ENCODE measurements at places on chromosomes 13 and 19. TPM values are rescaled to one million over a fixed set of nuclear protein-coding genes. Genes with fewer than 3 reads are reported as not detected.

Gene PSG4
- not detected for total RNA-seq

Gene DZIP1
- total RNA-seq = 26.0 TPM

Gene OR7A5
- not detected for total RNA-seq

Gene KMT5C
- total RNA-seq = 25.2 TPM

Gene NCR1
- not detected for total RNA-seq

Gene HDGFL2
- 22.7 TPM for total RNA-seq

Gene OCEL1
- 13.3 TPM for total RNA-seq

Gene ACER1
- not detected for total RNA-seq

DNA sequence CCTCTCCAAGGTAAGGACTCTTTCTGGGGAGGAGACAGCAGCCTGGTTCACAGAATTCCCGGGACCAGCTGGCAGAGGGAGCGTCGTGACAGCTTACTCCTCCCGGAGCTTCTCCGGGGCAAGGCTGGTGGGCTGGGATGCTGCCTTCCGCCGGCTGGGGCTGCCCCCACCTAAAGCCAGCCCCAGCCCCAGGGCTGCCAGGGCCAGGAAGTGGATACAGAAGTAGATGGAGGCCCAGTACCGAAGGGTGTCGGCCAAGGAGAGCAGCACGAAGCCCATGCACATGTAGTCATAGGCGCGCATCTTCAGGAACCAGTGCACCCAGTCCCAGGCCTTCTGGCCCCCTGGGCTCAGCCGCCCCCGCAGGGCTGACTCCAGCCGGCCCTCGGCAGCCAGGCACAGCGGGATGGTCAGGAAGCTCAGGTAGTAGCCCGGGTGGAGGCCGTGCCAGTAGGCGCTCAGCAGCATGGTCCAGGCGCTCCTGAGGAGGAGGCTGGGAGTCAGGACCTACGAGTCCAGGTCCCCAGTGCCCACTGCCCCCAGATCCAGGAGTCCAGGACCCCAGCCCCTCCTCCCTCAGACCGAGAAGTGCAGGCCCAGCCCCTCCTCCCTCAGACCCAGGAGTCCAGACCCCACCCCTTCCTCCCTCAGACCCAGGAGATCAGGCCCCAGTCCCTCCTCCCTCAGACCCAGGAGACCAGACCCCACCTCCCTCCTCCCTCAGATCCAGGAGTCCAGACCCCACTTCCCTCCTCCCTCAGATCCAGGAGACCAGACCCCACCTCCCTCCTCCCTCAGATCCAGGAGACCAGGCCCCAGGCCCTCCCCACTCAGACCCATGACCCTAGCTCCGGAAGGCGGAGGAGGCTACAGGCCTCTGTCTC lies 1.2 kb upstream of the TMC4 start:
- DNase-seq = no peak
- H3K4me3 ChIP-seq = no peak overlapping the region
- no peaks in the 10 kb centered on the region for H3K4me1 ChIP-seq
- no peak overlapping the region for H3K27ac ChIP-seq
- no peaks in the 10 kb centered on the region for H3K36me3 ChIP-seq

- no peaks in the 10 kb centered on the region for H3K36me3 ChIP-seq
- H3K4me3 ChIP-seq = no peak overlapping the region
- no peak overlapping the region for H3K27ac ChIP-seq
- DNase-seq = no peak
- H3K27me3 ChIP-seq = no peaks in the 10 kb centered on the region
- no peaks in the 10 kb centered on the region for H3K4me1 ChIP-seq
Measured at GRCh38 chr13:108527844-108528243, 101.6 kb upstream of the MYO16 start.

DNA sequence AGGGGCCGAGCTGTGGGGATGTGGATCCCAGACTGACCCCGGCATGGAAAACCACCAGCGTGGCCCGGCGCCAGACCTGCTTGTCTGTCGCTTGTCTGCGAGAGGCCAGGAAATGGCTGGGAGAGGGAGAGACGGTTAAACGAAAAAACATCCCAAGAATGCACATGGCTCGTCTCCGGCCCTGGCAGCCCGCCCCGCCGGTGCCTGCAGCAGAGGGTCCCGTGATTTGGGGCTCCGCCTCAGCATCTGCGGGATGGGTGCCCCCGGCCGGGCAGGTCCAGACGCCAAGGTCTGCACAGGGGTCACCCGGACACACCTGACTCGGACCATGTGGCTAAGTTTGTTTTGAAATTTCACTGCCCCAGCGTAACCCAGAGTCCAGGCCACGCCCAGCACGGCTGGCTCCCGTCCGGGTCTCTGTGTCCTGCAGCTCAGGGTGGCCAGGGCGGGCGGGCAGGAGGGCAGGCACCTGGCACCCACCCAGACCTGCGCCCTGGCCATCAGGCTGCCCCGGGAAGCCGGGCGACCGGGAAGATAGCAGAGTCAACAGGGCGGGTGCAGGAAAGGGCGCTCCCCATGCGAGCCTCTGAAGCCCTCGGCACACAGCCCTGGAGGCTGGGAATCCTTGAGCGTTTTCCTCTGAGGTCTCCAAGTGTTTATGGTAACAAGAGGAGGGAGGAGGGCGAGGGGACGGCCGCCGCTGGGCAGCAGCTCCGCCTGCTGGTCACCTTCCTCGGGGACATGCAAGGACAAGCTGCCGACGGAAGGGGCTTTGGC lies 103.2 kb downstream of the GADD45B start:
- peak; percentile 70 for DNase-seq
- peak overlapping the region; percentile 71 for H3K4me3 ChIP-seq
- H3K27ac ChIP-seq = peak overlapping the region; percentile 93
- H3K4me1 ChIP-seq = peaks cover 53% of the 10 kb centered on the region
- no peaks in the 10 kb centered on the region for H3K36me3 ChIP-seq
- H3K27me3 ChIP-seq = no peaks in the 10 kb centered on the region

DNA sequence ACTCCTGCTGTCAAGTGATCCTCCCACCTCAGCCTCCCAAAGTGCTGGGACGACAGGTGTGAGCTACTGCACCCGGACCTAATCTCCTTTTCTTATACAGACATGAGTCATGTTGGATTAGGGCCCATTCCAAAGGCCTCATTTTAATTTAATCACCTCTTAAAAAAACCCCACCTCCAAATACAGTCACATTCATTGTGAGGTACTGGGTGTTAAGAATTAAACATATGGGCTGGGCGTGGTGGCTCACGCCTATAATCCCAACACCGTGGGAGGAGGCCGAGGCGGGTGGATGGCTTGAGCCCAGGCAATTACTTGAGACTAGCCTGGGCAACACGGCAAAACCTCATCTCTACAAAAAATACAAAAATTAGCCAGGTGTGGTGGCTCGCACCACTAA lies 46.6 kb downstream of the PIN1 start:
- H3K27me3 ChIP-seq = no peaks in the 10 kb centered on the region
- H3K27ac ChIP-seq = no peak overlapping the region
- H3K36me3 ChIP-seq = no peaks in the 10 kb centered on the region
- H3K4me3 ChIP-seq = no peak overlapping the region
- DNase-seq = no peak

DNA sequence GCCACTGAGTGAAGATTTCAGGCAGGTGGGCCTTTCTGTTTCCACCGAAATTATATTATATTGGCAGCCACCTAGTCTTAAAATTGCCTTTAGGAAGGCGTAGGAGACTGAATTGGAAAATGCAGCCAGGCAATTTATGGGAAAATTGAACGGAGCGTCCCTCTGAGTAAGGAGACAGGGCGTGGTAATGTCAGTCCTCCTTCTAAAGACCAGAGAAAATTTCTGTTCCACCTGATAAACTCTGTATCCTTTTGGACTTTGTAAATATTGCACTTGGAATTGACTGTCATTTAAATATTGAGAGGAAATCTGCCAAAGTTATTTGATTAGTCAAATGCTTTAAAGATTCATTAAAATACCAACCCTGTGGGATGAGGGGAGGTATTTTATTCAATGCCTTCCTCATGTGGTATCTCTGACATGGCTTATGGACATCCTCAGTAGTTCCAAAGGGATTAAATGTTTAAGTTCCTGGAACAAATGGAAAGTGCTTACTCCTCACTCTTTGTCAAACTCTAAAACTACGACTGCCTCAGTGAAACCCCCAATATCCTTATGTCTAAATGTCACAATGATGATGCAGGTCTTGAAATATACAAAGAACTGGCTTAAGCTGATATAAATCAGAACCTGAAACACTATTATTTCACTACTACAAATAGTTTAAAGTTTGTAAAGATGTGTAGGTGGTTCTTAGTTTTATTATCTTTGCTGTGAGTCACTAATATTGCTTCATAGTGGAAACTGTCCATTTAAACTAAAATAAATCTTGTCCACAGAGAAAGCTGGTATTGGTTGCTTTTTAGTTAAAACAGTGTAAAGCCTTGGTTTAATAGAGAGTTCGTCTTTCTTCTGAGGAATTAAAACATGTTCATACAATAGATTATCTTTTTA lies 203.2 kb downstream of the FGF14 start:
- no peak overlapping the region for H3K27ac ChIP-seq
- H3K4me3 ChIP-seq = no peak overlapping the region
- no peaks in the 10 kb centered on the region for H3K27me3 ChIP-seq
- H3K4me1 ChIP-seq = peaks cover 5% of the 10 kb centered on the region

GRCh38 chr13:95260031-95260525 lies 41.2 kb downstream of the ABCC4 start:
- no peak overlapping the region for H3K27ac ChIP-seq
- DNase-seq = no peak
- no peaks in the 10 kb centered on the region for H3K4me1 ChIP-seq
- no peak overlapping the region for H3K4me3 ChIP-seq

DNA sequence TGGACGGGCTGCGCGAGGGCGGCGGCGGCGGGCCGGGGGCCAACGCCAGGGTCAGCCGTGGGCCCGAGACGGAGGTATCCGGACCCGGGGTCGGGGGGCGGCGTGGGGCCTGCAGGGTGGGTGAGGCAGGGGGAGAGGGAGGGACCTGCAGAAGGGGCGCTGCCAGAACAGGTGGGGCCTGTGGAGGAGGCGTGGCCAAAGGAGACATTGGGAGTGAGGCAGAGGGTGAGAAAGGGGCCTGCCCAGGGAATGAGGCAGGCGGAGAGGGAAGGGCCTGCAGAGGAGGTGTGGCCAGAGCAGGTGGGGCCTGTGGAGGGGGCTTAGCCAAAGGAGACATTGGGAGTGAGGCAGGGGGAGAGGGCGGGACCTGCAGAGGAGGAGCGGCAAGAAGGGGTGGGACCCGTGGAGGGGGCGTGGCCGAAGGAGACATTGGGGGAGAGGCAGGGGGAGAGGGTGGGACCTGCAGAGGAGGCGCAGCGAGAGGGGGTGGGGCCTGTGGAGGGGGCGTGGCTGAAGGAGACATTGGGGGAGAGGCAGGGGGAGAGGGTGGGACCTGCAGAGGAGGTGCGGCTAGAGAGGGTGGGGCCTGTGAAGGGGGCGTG lies 4.2 kb downstream of the PRR36 start:
- peaks cover 6% of the 10 kb centered on the region for H3K27me3 ChIP-seq
- H3K4me3 ChIP-seq = peak overlapping the region; percentile 69
- no peak overlapping the region for H3K27ac ChIP-seq
- H3K36me3 ChIP-seq = no peaks in the 10 kb centered on the region
- no peak for DNase-seq

GRCh38 chr13:73419186-73419585 lies 360.4 kb downstream of the KLF5 start:
- H3K4me3 ChIP-seq = no peak overlapping the region
- H3K27me3 ChIP-seq = no peaks in the 10 kb centered on the region
- no peaks in the 10 kb centered on the region for H3K36me3 ChIP-seq

- no peaks in the 10 kb centered on the region for H3K36me3 ChIP-seq
- no peaks in the 10 kb centered on the region for H3K27me3 ChIP-seq
- no peak overlapping the region for H3K27ac ChIP-seq
- H3K4me3 ChIP-seq = no peak overlapping the region
Measured at GRCh38 chr19:30293051-30293785, 79.0 kb upstream of the ZNF536 start.

DNA sequence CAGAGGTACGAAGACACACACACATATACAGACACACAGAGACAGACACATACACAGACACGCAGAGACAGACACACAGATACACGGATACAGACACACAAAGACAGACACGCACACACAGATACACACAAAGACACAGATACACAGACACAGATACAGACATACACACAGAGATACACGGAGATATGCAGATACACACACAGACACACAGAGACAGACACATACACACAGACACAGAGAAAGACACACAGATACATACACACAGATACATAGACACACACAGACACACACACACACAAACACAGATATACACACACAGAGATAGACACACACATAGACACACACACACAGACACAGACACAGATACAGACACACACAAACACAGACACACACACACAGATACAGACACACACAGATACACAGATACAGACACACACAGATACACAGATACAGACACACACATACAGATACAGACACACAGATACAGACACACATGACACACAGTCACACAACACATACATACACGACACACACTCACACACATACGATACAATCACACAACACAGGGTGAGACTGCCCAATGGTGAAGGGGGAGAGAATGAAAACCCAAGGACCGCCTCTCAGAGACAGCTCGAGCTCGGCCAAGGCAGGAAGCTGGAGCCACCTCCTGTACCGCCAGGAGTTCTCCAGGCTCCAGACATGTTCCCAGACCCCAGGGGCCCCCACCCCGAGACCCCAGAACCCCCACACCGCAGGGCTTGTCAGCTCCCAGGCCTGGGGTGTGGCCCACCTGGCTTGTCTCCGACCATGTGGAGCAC lies 8.8 kb upstream of the CCER2 start:
- DNase-seq = no peak
- no peak overlapping the region for H3K4me3 ChIP-seq
- H3K4me1 ChIP-seq = no peaks in the 10 kb centered on the region
- H3K27me3 ChIP-seq = no peaks in the 10 kb centered on the region

GRCh38 chr13:94312511-94313216 lies 166.8 kb downstream of the DCT start:
- H3K27ac ChIP-seq = no peak overlapping the region
- no peaks in the 10 kb centered on the region for H3K36me3 ChIP-seq

GRCh38 chr19:2259336-2259735 lies 3.1 kb upstream of the JSRP1 start:
- H3K27me3 ChIP-seq = no peaks in the 10 kb centered on the region
- no peaks in the 10 kb centered on the region for H3K4me1 ChIP-seq
- no peaks in the 10 kb centered on the region for H3K36me3 ChIP-seq
- H3K27ac ChIP-seq = no peak overlapping the region

GRCh38 chr13:98203646-98204326 lies 26.7 kb upstream of the RNF113B start:
- no peak for DNase-seq
- H3K27ac ChIP-seq = no peak overlapping the region
- no peaks in the 10 kb centered on the region for H3K4me1 ChIP-seq
- no peaks in the 10 kb centered on the region for H3K36me3 ChIP-seq

DNA sequence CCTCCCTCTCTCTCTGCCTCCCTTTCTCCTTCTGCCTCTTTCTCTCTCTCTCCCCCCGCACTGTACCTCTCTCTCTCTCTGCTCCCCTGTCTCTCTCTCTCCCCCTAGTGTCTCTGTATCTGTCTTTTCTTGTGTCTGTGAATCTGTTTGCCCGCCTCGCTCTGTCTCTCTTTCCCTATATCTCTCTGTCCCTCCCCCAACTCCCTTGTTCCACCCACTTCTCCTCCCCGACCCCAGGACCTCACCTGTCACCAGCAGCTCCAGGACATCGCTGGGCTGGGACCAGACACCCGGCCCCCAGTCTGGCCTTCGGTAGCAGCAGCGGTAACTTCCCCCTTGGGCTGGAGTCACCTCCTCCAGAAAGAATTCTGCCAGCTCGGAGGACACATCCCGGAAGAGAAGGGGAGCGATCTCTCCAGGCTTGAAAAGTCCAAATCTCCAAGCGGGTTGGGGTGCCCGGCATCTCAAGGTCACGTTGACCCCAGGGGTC lies 3.9 kb downstream of the OSCAR start:
- no peak overlapping the region for H3K27ac ChIP-seq
- peak overlapping the region; percentile 56 for H3K4me3 ChIP-seq
- H3K4me1 ChIP-seq = peaks cover 12% of the 10 kb centered on the region
- no peak for DNase-seq

GRCh38 chr13:31772231-31772630 lies 32.9 kb downstream of the RXFP2 start:
- no peaks in the 10 kb centered on the region for H3K27me3 ChIP-seq
- peaks cover 61% of the 10 kb centered on the region for H3K4me1 ChIP-seq
- no peak overlapping the region for H3K27ac ChIP-seq
- no peak for DNase-seq
- no peak overlapping the region for H3K4me3 ChIP-seq
- no peaks in the 10 kb centered on the region for H3K36me3 ChIP-seq

All from thoracic aorta (tissue), 2 donors.